ENCODE measurements at places on chromosomes 11 and 22.

GRCh38 chr11:19208959-19209546, 7.3 kb upstream of the CSRP3 start:
- no peak for DNase-seq

DNA sequence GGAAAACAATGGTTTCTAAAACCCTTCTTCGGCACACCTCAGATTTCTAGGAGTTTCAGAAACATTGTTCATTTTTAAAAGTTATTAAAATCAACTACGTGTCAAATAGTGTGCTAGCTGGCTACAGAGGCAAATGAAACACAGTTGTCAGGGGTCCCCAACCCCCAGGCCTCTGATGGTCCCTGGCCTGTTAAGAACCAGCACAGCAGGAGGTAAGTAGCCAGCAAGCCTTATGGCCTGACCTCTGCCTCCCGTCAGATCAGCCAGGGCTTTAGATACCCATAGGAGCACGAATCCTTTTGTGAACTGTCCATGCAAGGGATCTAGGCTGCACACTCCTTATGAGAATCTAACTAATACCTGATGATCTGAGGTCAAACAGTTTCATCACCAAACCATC, 648.2 kb downstream of the FAM181B start:
- no peak for DNase-seq

DNA sequence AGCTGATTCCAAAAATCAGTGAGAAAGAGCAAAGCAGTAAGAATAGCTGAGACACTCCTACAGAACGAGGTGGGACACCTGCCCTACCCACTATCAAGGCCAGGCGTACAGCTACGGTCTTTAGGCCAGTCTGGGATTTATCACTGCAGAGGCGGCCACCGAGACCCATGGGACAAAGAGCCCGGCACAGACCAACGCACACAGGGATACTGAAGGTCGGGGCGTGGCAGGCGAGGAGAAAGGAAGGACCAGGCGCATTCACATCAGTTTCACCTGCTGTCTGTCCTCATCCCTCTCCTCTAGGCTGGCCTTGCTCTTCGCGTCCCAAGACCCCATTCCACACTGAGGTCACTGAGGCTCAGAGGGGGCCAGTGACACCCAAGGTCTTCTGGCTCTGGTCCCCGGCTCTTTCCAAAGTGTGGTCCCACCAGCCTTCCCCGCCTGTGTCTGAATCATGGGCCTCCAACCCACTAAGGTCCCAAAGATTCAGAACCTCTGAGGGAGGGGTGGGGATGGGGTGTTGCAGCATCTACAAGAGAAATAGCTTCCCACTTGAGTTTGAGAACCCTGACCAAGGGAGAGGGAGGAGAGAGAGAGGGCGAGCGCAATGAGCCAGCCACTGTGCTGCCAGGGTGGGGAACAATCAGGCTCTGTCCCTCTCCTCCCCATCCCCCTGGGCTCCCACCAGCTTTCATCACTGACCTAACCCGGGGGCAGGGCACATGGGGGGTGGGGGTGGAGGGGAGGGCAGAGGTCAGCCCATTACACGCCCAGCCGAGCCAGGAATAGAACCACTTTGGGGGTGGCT, 7.2 kb upstream of the PICK1 start:
- no peak for DNase-seq

DNA sequence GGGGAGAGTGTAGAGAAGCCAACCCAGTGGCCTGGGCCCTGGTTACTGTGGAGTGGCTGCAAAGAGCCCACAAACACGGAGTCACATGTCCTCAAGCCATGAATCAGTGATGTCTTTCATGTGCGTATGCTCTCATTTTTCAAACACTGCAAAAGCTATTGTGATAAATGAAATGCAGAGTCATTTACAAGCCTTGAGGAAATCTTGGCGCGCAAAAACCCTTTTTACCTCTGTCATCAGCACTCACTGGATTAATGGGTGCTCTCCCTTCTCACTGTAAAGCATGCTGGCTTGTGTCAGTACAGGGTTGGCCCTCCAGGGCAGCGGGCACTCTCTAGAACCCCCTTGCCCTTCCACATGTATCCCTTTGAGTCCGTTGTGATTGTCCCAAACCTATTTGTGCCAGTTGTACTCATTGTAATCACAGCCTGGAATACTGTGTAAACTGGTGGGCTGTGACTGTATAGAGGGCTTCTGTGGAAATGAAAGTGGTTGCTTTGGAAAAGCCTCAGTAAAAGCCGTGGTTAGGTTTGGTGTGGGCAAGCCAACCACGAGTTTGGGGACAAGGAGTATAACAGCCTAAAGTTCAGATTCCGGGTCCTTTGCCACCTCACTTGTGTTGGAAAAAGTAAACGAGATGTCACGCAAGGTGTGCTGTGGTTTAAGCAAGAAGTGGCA, 10.4 kb downstream of the GNAZ start:
- no peak for DNase-seq

DNA sequence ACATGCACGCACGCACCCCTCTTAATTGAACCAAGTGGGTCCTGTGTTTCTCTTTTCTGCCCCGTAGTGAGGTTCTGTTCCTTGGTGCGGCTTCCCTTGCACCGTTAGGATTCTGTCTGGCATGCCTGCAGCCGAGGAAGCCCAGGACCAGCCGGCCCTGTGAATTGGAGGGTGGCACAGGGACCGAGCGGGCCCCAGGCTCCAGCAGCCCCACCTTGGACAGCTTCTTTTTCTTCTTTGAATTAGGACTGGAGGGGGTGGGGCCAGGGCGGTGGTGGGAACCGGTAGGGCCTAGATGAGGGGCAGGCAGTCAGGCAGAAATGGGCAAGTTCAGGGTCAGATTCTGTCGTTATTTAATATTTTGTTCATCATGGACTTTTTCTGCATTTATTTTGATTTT, 94.7 kb downstream of the MPPED1 start:
- no peak for DNase-seq

All from CD4-positive, alpha-beta T cell treated with Interferon alpha-2 for 1 hour (primary cell).